ENCODE measurements at places on chromosomes 1 and 21.

DNA sequence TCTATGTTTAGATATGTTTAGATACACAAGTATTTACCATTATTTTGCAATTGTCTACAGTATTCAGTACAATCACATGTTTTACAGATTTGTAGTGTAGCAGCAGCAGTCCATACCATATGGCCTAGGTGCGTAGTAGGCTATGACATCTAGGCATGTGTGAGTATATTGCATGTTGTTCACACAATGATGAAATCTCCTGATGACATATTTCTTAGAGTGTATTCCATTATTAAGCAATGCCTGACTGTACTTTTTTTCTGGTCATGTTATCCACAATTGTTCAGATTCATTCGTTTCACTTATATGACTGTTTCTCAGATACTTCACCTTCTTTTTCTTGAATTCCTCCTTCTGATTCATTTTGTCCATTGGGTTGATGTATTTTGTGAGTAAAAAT, 9.9 kb upstream of the BACE2 start:
- no peak for DNase-seq

GRCh38 chr1:113913887-113914664, 8.9 kb downstream of the DCLRE1B start:
- no peak for DNase-seq

DNA sequence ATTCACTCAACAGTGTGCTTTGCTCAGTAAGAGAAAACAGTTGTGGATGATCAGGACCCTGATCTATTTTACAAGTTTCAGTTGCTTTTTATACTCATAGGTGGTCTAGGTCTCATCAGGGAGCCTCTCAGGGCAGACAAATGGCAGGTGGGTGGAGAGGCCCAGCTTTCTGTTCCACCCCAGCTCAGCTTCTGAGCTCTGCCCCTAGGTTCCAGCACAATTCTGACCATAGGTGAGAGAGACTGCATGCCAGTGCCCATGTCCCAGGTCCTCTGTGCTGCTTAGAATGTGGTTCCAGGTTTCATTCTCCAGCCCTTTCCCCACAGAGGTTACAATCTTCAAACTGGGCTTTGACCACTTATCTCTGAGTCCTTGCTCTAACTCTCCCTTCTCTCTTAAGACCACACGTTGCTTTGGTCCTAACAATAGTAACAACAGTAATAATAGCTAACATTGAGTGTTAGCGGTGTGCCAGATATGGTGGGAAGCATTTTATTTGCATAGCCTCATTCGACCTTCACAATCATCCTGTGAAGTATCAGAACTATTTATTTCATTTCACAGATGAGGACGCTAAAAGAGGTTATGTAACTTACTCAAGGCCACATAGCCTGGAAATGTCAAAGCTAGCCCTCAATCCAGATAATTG, 19.6 kb upstream of the DUSP10 start:
- DNase-seq = no peak

- DNase-seq = no peak
Observed at GRCh38 chr1:234647758-234648157, 37.8 kb upstream of the IRF2BP2 start.

DNA sequence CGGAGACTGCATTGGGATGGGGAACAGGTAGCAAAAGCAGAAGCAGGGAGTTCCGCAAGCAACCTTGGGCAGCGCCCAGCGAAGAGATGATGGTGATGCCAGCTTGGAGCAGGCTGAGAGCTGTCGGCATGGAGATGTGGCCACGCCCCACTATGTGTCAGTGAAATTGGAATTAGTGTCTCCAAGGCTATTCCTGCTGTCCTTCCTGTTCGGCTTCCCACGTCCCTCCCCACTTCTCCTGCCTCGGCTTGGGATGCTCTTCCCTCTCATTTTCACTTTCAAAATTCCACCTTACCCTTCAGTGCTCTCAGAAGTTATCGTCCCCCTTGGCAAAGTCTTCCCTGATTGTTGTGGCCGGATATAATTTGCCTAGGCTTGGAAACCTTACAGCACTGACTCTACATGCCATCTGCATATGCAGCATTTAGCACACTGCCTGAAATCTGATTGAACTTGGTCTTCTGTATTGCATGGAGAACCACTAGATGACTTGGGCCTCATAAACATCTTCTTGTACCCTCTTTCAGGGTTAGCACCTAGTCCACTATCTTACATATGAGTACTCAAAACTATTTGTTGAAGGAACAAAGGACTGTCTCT, 270.7 kb upstream of the RUNX1 start:
- DNase-seq = no peak

GRCh38 chr1:227929751-227930472, 17.8 kb downstream of the WNT9A start:
- DNase-seq = no peak

DNA sequence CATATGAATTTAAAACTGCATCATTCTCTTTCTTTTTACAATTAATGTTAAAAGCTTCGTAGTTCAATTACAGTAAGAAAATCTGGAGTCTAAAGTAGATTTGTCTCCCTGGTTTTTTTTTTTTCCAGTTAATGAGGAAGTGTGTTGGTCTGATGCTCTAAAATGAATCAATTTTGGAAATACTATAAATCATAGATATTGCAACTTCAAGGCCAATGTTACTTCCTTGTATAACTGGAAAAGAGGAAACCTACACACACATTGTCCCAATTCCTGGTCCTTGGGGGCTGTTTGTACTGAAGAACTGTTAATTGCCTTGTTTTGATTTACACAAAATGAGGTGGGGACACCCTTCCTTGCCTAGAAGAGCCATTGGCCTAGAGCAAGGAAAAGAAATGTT, 107.2 kb downstream of the RGS2 start:
- DNase-seq = no peak
